ENCODE measurements at places on chromosomes 13 and 19.
A peak's percentile ranks its signal among the peaks of the same experiment; 100 is the strongest.

DNA sequence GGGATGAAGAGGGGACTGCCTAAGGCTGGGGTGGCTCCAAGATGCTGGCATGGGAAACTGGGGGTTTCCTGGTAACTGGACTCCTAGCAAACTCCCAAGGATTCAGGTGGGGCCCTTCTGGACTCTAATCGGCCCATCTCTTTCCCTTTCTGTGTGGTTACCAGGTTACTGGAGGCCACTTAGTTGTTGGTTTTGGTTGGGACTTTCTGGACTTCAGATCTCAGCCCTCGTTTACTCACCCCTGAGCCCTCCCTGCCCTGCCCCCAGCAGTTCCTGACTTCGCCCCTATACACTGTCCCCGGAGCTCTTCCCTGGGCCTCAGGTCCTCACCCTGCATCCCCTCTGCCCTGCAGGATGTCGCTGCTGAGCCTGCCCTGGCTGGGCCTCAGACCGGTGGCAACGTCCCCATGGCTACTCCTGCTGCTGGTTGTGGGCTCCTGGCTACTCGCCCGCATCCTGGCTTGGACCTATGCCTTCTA lies 328 bp downstream of the CYP4F12 start:
- DNase-seq = no peak

- DNase-seq = peak; percentile 59
Observed at GRCh38 chr19:6108721-6109633, 1.3 kb downstream of the RFX2 start.

- DNase-seq = peak; percentile 80
Observed at GRCh38 chr19:20661150-20661819, at the start of gene ZNF626. Gene ZNF626 (minus strand): TSS chr19:20661571. CDS start chr19:20661446, 125 bp downstream.

DNA sequence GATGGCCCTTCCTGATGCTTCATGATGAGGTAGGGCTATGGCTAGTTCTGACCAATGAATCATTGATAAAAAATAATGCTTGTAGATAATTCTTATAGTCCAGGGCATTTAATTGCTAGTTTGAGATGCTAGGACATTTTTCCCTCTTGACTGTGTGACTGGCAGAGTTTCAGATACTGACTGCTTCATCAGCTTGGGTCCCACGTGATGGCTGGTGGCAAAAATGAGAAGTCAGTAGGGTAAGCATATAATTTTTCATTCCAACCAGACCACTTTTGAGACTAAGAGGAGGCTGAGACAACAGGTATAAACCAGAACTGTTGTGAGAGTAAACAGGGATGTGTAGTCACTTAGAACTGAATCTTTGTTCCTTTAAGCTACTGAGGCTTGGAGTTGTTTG lies 183.3 kb downstream of the HS6ST3 start:
- DNase-seq = no peak

DNA sequence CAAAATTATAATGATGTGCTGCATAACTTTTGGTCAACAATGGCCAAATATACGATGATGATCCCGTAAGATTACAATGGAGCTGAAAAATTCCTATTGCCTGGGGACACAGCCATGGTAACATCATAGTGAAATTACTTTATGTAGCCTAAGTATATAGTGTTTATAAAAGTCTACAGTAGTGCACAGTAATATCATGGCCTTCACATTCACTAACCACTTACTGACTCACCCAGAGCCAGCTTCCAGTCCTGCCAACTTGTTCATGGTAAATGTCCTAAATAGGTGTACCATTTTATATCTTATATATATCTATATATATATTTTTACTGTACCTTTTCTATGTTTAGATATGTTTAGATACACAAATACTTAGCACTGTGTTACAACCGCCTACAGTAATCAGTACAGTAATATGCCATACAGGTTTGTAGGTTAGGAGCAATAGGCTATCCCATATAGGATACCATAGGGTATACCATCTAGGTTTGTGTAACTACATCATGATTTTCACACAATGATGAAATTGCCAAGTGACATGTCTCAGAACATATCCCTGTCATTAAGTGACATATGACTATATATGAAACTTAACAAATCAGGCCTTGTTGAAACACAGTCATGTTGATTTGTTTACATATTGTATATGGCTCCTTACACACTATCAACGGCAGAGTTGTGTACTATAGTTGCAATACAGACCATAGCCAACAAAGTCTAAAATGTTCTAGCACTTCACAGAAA lies 23.7 kb downstream of the DIS3 start:
- no peak for DNase-seq

GRCh38 chr13:33199289-33199850 lies 86.2 kb downstream of the STARD13 start:
- DNase-seq = no peak
